Activated CD4-positive, alpha-beta memory T cell treated with anti-CD3 and anti-CD28 coated beads for 36 hours (primary cell): ENCODE measurements at places on chromosomes 1 and 21.

GRCh38 chr1:54384471-54384870, 21.7 kb downstream of the SSBP3 start:
- DNase-seq, result no peak

GRCh38 chr21:33543505-33544129, 779 bp downstream of the SON start:
- DNase-seq, result peak; percentile 86

DNA sequence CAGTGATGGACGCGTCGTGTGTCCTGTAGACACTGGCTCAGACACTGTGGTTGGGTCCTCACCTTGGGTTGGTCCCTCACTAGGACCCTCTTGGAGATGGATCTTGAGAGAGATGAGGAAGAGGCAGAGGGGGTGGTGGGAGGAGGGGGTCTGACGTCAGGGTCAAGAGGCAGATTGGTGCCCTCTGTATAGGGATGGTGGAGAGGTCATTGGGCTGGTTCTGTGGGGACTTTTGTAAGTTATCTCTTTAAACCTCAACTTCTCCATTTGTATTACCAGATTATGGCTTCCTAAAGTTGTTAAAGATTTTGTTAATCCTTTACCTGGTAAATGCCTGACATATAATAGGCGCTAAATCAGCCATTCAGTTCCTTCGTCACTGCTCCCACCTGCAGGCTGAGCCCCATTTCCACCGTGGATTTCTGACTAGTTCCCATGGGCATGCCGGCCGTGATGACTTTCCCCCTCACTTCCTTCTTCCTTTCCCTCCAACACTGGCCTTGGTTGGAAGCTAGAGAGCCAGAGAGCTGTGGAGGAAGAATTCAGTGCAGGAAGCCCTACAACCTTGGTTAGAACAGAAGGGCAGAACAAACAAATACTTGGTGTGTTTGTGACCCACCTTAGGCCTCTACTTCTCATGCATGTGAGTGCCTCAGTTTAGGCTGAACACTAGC, 8.6 kb downstream of the H6PD start:
- no peak for DNase-seq

DNA sequence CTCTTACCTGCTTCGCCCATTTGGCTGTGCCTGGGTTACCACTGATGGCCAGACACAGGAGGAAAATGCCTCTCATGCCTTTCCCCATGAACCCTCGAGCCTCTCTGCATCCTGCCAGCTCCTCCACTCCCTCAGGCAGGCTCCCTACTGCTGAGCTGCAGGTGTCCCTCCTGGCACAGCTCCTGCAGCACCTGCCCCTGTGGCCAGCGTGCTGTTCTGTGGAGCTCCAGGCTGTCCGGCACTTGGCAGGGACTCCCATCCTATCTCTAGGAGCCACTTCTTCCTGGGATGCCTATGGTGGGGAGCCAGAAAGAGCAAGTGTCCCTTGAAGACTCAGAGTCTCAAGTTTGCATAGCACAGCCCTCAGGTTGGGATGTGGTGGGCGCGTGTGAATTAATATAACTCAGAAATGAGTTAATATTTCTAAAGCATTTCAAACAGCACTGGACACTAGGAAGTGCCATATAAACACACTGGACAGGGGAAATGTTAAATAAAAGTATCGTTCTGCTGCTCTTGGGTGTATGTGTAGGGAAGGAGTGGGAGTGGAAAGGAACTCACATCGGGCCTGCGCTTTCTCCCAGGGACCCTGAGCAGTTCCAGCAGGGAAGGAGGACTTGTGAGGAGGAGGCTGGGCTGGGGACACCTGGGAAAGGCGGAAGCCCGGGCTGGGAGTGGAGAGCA, 2.7 kb downstream of the LRRC71 start:
- no peak for DNase-seq

- DNase-seq, result no peak
Observed at GRCh38 chr1:108678706-108679105, 13.4 kb upstream of the PRPF38B start.

GRCh38 chr1:172400722-172401105, 19.8 kb upstream of the C1orf105 start:
- no peak for DNase-seq

DNA sequence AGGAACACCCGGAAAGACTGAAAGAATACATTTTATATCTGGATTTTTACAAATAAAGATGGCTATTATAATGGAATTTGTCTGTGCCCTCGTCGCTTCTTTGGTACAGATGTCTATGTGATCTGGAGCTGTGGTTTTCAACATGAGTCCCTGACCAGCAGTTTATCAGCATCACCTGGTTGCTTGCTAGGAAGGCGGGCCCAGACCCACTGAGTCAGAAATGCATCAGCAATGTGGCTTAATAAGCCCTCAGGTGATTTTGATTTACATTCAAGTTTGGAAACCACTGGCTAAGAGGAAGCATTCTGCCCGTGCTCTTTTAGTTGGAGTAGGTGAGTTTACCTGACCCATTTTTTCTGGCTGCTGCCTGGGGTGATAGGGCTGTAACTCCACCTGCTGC, 31.7 kb downstream of the ATP1A1 start:
- DNase-seq, result no peak

DNA sequence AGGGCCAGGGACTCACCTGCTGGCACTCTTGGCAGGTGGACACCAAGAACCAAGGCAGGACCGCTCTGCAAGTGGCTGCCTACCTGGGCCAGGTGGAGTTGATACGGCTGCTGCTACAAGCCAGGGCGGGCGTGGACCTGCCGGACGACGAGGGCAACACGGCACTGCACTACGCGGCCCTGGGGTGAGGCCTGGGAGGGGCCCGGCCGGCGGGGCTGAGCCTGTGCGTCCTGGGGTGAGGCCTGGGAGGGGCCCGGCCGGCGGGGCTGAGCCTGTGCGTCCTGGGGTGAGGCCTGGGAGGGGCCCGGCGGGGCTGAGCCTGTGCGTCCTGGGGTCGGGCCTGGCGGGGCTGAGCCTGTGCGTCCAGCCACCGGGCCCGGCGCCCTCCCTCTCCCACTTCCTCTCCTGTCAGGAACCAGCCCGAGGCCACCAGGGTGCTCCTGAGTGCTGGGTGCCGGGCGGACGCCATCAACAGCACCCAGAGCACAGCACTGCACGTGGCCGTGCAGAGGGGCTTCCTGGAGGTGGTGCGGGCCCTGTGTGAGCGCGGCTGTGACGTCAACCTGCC, 4.6 kb upstream of the MMP23B start:
- DNase-seq, result no peak

DNA sequence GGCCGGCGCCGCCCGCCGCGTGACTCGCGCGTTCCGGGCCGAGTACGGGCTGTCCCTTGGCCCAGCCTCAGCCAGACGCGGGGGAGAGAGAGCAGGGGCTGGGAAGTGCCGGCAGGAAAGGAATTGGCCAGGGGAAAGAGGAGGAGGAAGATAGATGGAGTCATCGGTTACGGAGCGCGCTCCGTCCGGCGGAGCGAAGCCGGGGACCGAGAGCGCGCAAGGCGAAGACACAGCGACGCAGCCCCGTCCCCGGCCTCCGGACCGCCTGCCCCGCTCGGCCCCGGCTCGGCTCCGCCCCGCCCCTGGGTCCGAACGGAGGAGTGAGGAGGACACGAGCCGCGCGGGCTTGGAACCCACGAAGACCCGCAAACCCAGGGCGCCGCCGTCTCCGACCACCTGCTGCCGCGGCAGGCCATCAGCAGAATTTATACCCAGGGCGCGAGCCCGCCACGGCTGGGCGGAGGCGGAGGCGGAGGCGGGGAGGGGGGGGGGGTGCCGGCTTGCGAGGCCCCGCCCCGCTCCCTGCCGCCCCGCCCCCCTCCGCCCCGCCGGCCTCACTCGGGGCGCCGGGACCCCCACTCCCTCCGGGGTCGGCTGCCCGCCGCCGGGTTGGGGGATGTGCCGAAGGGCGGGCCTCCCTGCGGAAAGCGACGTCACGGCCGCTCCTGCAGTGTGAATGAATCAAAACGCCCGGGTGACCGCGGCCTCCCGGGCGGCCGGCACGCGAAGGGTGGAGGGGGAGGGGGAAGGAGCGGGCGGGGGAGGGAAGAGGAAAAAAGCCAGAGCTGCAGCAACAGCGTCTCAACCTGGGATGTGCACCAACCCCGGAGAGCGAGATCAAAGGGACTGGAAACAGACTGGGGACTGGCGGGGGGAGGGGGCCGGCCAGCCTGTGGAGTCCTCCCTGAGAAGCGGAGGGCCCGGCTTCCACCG, at the start of gene LHX4:
Gene LHX4 (plus strand): TSS at position 782 of the 933 bp plus-strand sequence. CDS start 266 bp downstream, outside the sequence.
- DNase-seq, result peak; percentile 55

- peak; percentile 66 for DNase-seq
Observed at GRCh38 chr1:153277852-153278251, 18.4 kb downstream of the LORICRIN start.

- DNase-seq, result no peak
Observed at GRCh38 chr1:10835421-10835820, 39.0 kb upstream of the CASZ1 start.

DNA sequence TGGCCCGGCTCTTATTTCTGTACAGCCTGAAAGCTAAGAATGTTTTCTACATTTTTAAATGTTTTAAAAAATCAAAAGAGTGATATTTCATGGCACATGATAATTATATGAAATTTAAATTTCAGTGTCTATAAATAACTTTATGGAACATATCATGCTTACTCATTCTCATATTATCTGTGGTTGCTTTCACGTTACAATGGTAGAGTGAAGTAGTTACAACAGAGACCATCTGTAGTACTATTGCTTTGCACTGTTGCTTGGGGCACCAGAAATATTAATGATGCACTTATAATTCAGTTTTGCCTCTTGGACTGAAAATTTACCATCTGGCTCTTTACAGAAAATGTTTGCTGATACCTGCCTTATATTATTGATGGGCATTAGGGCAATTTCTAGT, 481.6 kb downstream of the PLPP3 start:
- no peak for DNase-seq

DNA sequence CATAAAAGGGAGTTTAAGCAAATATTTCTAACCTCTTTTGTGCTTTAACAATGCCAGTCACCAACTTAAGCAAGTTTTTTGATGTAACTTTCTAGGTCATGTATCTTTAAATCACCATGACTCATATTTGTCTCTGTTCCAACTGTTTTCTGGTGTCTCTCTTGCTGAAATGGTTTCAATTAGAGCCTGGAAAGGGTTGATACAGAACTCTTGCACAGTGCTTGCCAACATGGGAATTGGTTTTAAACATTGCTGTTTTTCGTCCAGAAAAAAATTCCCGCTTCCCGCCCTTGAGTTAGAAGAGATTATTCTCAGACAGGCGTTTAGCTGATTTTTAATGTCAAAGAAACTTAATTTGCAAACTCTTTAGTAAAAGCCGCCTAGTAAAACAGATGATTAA, 46.4 kb upstream of the SLC22A15 start:
- no peak for DNase-seq

GRCh38 chr1:240824238-240824637, 212.3 kb upstream of the GREM2 start:
- no peak for DNase-seq

GRCh38 chr1:248596615-248597014, 885 bp downstream of the OR2T10 start:
- no peak for DNase-seq

DNA sequence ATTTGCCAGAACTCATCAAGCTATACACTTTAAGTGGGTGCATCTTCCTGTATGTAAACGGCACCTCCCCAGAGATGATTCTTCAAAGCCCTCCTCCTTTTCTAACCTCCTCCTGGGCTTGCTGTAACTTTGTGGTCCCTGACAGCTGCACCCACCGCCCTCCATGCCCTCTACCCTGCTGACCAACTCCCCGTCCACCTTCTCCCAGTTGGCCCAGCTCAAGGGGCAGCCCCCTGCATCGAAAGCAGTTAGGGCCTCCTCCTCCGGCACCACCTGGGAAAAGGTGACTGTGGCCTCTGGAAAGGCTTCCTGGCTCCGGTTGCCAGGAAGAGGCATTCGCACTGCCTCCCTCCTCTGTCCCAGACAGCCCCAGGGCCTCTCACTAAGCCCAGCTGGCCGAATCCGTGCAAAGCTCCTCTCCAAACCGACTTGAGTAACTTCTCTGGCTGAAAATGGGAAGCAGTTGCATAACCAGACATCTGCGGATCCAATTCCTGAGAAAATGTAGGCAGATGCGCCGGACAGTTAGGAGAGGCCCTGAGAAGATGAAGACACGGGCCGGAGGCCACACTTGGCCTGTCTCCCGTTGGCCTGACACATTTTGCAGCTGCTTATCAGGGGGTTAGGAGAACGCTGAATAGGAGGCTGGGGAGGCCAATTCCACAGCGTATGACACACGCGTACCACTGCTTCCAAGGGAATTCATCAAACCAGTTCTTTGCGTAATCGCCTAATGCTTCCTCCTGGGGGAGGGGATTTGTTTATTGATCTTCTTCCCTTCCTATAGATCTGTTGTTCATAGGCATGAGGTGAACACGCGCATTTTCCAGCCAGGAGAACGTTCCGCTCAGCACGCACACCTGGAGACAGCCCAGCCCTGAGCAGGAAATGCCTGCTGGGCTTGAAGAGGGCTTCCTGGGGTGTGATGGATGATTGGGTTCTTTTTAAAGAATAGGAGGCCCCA, 48.7 kb upstream of the COL6A2 start:
- no peak for DNase-seq

GRCh38 chr1:22959545-22960360, 12.9 kb downstream of the LACTBL1 start:
- DNase-seq, result no peak

GRCh38 chr1:81781749-81782148, 19.0 kb upstream of the ADGRL2 start:
- no peak for DNase-seq

GRCh38 chr1:170640581-170640980, 23.4 kb upstream of the PRRX1 start:
- DNase-seq, result no peak

- DNase-seq, result no peak
Observed at GRCh38 chr1:219088778-219089557, 84.7 kb upstream of the LYPLAL1 start.

DNA sequence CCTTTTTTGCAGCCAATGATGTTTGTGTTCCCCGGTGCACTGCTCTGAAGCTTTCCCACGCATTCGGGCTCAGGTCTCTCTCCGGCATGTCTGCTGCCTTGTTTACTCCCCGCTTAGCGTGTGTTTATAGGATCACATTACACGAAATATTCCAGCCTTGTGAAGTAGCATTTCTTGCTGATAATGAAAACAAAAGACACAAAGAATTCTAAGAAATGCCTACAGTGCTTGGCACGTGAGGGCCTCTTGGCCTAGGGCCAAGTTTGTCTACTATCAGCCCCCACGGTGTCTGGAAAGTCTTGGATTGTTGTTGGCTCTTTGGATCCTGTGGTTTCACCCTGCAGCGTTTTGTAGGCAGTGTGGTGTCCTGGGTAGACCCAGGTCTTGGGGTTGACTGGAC, 11.2 kb upstream of the GSTM4 start:
- DNase-seq, result no peak

DNA sequence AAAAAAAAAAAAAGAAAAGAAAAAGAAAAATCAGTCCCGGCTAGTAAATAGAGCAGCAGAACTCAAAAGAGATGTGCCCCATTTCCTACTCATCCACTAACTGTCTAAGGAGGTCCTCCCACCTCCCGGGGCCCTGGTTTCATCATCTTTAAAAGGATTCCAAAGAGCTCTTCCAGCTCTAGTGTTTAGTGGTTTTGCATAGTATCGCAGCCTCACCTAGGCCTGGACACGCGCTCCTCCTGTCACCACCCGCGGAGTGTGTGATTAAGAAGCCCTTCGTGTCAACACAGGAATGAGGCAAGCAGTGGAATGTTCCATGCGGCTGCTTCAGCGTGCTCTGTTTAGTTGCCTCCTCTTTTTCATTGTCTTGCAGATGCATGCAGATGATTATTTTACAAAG, 49.0 kb downstream of the LBR start:
- no peak for DNase-seq
